ENCODE measurements at places on chromosomes 2 and 18. TPM values are rescaled to one million over a fixed set of nuclear protein-coding genes. Genes with fewer than 3 reads are reported as not detected.

Gene HMSD
- total RNA-seq: 0.38 TPM

Gene STAT1
- total RNA-seq: 74.8 TPM

Gene LONRF2
- total RNA-seq: 0.67 TPM

Gene WDR7
- total RNA-seq: 28.4 TPM

Gene KCNG3
- total RNA-seq: 3.2 TPM

Gene NCKAP5
- 2.3 TPM for total RNA-seq
